ENCODE measurements at places on chromosomes 2 and 18.

GRCh38 chr2:60778352-60778751 is 22.3 kb downstream of the PAPOLG start:
- no peak for DNase-seq

- DNase-seq: no peak
Measured at GRCh38 chr2:68156419-68156818, 1.3 kb upstream of the PNO1 start.

- DNase-seq: no peak
Measured at GRCh38 chr18:45730832-45731575, 7.0 kb downstream of the SLC14A1 start.

- no peak for DNase-seq
Measured at GRCh38 chr2:191802180-191802579, 44.7 kb downstream of the CAVIN2 start.

GRCh38 chr18:12304351-12305210 is 3.5 kb upstream of the TUBB6 start:
- DNase-seq: no peak

DNA sequence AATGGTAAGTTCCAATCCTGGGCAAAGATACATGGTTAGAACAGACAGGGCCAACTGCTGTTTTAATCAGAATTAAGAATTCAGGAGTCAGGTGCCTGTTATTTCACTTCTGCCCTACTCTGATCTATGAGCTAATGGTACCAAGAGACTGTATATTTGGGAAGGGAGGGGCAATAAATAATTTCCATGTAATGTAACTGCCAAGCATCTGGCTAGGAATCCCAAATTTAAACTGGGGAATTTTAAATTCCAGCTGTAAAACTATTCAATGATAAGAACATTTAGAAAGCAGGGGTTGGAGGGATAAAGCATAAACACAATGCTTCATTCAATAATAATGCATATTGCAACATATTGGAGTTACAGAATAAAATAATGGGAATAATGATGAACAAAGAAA is 49.7 kb downstream of the SCN7A start:
- DNase-seq: no peak

GRCh38 chr2:106109675-106110424 is 84.3 kb downstream of the UXS1 start:
- no peak for DNase-seq

GRCh38 chr2:217440000-217440399 is 562.8 kb downstream of the TNS1 start:
- DNase-seq: no peak
